ENCODE measurements at places on chromosomes 12 and 14. TPM values are rescaled to one million over a fixed set of nuclear protein-coding genes. Genes with fewer than 3 reads are reported as not detected.

BMP4 gene
- 76.8 TPM for total RNA-seq

CACNA2D4 gene
- 0.24 TPM for total RNA-seq

KRT6B gene
- total RNA-seq = not detected

SYT10 gene
- not detected for total RNA-seq

RTN1 gene
- total RNA-seq = not detected

MSRB3 gene
- 27.7 TPM for total RNA-seq
